Daoy (cell line): ENCODE measurements at places on chromosomes 7 and 10. TPM values are rescaled to one million over a fixed set of nuclear protein-coding genes. Genes with fewer than 3 reads are reported as not detected.

The MYOF gene
- total RNA-seq = 124 and 132 TPM in 2 replicates

The AGR3 gene
- not detected in 2 replicates for total RNA-seq

The TMEM270 gene
- 0.69 and 1.5 TPM in 2 replicates for total RNA-seq

The OR2A1 gene
- total RNA-seq = 0.17 TPM in 1 of 2 replicates, not detected in the other

The TAF3 gene
- total RNA-seq = 2.1 TPM in 2 replicates

The CCL26 gene
- total RNA-seq = 1.5 TPM in 1 of 2 replicates, not detected in the other

The PAX4 gene
- total RNA-seq = not detected in 2 replicates

The ALKBH4 gene
- total RNA-seq = 34.6 and 66.4 TPM in 2 replicates

The RGR gene
- total RNA-seq = not detected in 2 replicates

The PAXIP1 gene
- total RNA-seq = 10.7 and 12.8 TPM in 2 replicates

The LGI1 gene
- total RNA-seq = not detected in 2 replicates

The PRKCQ gene
- 7.1 and 8.1 TPM in 2 replicates for total RNA-seq

The FAM25A gene
- not detected in 2 replicates for total RNA-seq

The PRF1 gene
- not detected in 2 replicates for total RNA-seq

The CC2D2B gene
- total RNA-seq = 0.29 TPM in 1 of 2 replicates, not detected in the other

The EBF3 gene
- total RNA-seq = 1.1 and 3.4 TPM in 2 replicates

- no peak for DNase-seq
Observed at GRCh38 chr10:123741711-123742110, 75.6 kb downstream of the GPR26 start.

GRCh38 chr10:6956562-6956961 lies 376.5 kb upstream of the PRKCQ start:
- no peak for DNase-seq

- no peak for DNase-seq
Observed at GRCh38 chr7:30263090-30263710, 21.2 kb upstream of the ZNRF2 start.

GRCh38 chr7:26584987-26585665 lies 279.3 kb downstream of the SKAP2 start:
- no peak for DNase-seq

DNA sequence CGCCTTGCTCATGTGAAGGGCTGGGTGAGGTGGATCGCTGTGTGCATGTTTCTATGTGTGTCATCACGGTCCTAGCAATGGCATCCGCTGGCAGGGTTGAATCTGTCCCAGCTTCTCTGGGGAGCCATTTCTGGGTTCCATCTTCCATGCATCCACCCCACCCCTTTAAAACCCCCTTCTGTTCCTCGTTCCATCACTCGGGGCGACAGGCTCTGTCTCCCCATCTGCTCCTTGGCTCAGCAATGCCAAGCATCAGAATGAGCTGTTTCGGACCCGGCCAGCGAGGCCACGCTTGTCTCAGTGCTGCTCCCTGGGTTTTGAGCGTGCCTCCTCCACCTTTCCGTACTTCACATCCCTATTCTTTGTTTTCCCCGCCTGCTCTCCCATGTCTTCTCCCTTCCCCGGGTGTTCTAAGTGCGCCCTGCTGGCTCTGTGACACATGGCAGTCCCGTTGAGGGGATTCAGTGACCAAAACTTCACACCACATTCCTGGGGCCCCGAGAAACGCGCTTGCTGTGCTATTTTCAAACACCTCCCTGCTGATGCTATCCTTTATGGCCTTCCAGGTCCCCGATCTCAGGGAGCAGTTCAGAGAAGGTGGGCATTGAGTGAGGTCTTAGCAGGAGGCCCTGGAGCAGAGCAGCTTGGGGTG lies 554.1 kb upstream of the FOXK1 start:
- no peak for DNase-seq

- DNase-seq = no peak
Observed at GRCh38 chr10:106618646-106619045, 545.9 kb downstream of the SORCS1 start.

GRCh38 chr10:73650537-73651331 lies 5.1 kb downstream of the SYNPO2L start:
- DNase-seq = peak; percentile 49

- no peak for DNase-seq
Observed at GRCh38 chr10:86349474-86349873, 17.1 kb downstream of the GRID1 start.

- no peak for DNase-seq
Observed at GRCh38 chr7:140570120-140570519, 70.5 kb downstream of the DENND2A start.

GRCh38 chr10:15824498-15824897 lies 35.8 kb downstream of the MINDY3 start:
- DNase-seq = no peak

- DNase-seq = no peak
Observed at GRCh38 chr10:62560201-62560819, 186.1 kb downstream of the ZNF365 start.

DNA sequence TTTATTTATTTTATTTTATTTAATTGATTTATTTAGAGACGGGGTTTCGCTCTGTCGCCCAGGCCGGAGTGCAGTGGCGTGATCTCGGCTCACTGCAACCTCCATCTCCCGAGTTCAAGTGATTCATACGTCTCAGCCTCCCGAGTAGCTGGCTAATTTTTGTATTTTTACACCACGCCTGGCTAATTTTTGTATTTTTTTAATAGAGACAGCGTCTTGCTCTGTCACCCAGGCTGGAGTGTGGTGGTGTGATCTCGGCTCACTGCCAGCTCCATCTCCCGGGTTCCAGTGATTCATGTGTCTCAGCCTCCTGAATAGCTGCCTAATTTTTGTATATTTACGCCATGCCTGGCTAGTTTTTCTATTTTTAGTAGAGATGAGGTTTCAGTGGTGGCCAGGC lies 34.2 kb downstream of the AP5Z1 start:
- peak; percentile 51 for DNase-seq

GRCh38 chr10:131818510-131819234 lies 82.1 kb upstream of the PPP2R2D start:
- no peak for DNase-seq

DNA sequence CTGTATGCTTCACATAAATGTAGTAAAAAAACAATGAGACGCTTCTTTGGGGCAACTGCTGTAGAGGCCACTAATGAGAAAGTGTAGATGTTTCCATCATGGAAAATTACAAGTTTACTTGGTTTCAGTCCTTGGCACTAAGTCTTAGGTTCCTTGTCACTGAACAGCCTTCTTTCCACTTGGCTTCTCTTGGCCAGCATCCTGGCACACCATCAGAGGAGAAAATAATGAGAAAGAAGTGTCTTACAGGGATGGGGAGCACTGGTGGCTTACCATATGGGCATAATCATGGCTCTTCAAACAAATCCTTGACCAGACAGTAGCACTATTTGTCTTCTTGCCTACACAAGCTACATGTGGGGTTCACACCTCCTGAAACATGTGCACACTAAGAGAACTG lies 22.5 kb upstream of the SH3PXD2A start:
- no peak for DNase-seq

GRCh38 chr7:5214641-5215040 lies 24.6 kb downstream of the WIPI2 start:
- DNase-seq = no peak

GRCh38 chr7:123292227-123292626 lies 92.5 kb upstream of the SLC13A1 start:
- DNase-seq = no peak

DNA sequence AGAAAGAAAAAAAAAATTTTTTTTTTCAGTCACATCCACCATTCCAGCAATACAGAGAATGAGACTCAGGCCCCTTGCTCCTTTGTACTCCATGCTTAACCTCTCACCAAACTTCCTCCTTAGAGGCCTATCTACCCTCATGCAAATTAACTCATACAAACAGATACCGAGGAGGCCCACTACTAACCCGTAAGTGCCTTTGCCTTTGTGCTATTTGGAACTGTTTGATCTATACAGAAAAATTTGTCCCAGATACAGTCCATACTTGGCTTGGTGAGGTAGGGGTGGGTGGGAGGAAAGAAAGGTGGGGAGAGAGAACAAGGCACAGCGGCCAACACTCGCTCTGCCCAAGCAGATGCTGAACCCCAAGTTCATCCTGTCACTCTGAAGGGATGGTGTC lies 87.8 kb upstream of the DUSP5 start:
- no peak for DNase-seq

- DNase-seq = peak; percentile 81
Observed at GRCh38 chr7:94655848-94656657, at the start of gene SGCE. Gene SGCE (minus strand): TSS chr7:94656133. CDS start chr7:94656098, 35 bp downstream.

- DNase-seq = no peak
Observed at GRCh38 chr7:372546-372931, 82.6 kb downstream of the FOXL3 start.

- no peak for DNase-seq
Observed at GRCh38 chr7:117565226-117565625, 85.4 kb downstream of the CFTR start.

DNA sequence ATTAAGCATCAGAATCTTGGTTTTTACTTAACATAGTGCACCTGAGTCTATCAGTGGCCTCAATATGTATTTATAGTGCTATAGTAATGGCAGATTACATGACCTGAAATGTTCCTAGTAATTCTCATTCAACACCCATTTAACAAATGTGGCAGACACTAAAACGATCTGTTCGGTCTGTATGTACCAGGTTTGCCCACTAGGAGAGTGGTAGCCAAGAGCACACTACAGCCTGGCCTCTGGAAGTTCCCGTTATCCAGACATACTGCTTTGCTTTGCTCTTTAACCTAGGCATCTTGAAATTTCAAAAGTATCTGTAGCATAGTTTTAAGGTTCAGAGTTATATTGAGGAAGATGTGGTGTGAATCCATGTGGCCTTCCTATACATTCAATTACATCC lies 395.7 kb upstream of the NRG3 start:
- DNase-seq = no peak

DNA sequence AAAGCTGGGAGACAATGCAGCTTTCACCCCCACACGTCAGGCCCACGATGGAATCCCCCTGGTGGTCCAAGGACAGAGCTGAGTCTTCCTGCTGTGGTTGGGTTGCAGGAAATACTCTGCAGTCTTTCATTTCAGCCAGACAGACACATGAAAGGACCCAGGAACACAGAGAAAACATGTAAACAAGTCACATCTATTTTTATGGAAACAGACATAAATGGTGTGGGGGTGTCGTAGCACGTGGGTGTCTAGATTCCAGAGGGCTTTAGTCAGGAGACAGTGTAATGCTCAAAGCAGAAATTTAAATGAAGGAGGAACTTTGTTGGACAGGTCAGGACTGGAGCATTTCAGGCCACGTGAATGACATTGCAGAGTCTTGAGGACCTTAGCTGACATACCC lies 444.6 kb downstream of the SUGCT start:
- no peak for DNase-seq

- DNase-seq = no peak
Observed at GRCh38 chr7:130383187-130383980, 3.1 kb downstream of the CPA1 start.

- DNase-seq = no peak
Observed at GRCh38 chr10:69505636-69506318, 54.5 kb downstream of the TSPAN15 start.

GRCh38 chr7:108165723-108166122 lies 35.6 kb upstream of the LAMB4 start:
- DNase-seq = no peak

- DNase-seq = no peak
Observed at GRCh38 chr10:11704092-11704491, 38.1 kb upstream of the ECHDC3 start.

- no peak for DNase-seq
Observed at GRCh38 chr10:48541144-48541795, 63.6 kb downstream of the ARHGAP22 start.

DNA sequence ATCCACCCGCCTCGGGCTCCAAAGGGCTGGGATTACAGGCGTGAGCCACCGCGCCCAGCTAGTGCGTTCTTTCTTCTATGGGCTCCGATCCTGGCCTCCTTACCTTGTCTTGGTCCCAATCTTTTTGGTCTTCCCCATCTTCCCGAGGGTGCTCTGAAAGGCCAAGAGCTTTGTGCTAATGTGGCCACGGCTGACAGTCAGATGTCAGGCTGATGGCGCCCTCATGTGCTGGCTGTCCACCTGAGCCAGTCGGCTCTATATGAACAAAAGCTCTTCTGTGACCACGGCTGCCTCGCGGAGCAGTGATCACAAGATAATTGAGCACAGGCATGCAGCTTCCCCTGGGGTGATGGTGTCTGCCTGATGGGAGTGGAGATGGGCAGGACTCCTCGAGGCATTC lies 11.0 kb upstream of the AHCYL2 start:
- DNase-seq = peak; percentile 50

DNA sequence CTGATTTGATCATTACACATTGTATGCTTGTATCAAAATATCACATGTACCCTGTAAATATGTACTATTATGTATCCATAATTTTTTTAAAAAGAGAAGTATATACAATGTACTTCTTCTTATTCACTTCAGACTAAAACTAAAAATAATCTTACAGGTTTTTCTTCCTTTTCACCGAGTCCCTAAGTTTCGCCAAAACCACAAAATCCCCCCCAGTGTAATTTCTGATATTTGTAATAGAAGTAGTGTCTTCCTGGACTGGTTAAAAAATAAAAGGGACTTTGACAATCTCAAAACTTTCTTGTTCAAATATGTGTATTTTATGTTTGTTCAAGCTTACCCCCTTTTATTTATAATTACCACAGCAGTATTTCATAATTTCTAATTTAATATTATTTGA lies 23.9 kb downstream of the EPC1 start:
- no peak for DNase-seq

DNA sequence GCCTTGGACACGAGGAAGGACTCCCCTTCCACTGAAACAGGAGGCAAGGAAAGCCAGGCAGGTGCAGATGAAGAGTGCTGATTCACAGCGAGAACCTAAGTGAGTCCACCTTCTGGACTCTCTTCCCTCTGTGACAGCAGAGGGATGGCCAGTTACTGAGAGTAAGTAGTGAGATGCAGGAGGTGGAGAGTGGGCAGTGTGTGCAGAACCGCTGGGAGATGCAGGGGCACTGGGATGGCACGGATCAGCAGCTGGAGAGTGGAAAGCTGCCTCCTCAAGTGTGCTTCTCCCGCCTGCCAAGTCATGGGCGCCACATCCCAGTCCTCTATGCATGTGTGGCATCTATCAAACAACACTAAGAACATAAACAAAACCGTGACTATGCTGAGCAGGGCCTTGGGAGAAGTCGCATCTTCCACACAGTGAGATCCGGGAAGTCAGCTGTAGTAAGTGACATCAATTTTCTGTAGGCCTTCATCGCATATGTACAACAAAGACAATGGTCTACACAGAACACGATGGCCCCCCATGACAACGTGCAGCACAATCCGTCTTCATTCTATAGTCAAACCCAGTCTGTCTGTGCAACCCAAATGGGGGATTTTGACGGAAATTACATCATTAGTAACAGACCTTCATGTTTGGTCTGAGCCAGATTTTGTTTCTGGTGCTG lies 217.4 kb upstream of the KLF14 start:
- DNase-seq = no peak

GRCh38 chr7:32266932-32267475 lies 196.8 kb upstream of the PDE1C start:
- no peak for DNase-seq
